ENCODE measurements at places on chromosomes 4 and X. TPM values are rescaled to one million over a fixed set of nuclear protein-coding genes. Genes with fewer than 3 reads are reported as not detected.

DNA sequence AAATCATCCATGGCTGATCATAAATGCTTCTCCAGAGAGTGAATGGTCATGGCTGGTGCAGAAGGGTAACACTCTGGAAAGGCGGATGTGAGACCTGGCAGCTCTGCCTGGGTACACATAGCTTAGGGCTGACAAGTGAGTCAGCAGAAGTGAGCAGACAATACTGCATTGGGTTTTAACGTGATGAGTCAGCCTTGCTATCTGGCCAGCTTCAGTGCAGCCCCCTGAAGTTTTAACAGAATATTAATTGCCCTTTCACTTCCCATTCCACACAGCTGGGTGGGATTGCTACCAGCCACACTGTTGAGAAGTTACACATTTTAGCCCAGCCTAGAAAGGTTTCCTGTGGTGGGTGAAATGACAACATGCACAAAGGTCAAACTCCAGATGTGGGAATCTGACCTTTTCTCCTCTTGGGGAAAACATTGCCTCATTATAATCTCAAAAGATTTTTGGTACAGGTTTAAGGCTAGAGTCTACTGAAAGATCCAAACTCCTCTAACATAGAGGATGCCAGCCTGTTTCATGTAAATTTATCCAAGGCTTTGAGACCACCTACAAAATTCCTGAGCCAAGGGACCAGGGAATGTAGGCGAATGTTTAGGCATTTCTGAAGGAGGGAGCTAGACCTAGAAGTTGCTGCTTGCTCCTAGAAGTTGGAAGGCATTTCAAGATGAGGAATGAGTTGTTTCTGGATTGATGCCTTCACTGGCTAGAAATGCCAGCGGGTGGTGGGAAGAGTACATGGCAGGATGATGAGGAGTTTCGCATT lies 230.3 kb upstream of the PGRMC2 start:
- DNase-seq, result peak; percentile 24

DNA sequence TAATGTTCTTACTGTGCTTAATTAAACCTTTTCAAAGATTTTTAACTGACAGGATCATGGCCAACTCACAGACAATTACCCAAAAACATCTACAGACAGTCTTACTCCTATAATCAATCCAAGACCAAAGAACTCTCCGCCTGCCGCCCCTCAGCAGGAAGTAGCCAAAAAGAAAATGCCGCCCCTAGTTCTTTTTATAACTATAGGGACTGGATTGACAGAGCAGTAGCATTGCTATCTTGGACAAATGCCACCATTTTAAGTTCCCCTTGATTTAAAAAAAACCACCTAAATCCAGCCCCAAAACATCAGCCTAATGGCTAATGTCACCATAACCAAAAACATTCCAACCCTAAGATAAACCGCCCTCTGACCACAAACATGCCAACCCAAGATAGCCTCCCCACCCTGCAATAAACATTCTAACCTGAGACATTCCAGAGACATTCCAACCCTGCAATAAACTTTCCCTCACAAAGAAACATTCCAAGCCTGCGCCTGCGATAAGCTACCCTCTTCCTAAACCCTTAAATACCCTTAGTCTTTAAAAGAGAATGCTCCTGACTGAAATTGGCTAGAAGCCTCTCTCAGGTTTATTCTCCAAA lies 77.0 kb downstream of the COQ2 start:
- peak; percentile 81 for DNase-seq

DNA sequence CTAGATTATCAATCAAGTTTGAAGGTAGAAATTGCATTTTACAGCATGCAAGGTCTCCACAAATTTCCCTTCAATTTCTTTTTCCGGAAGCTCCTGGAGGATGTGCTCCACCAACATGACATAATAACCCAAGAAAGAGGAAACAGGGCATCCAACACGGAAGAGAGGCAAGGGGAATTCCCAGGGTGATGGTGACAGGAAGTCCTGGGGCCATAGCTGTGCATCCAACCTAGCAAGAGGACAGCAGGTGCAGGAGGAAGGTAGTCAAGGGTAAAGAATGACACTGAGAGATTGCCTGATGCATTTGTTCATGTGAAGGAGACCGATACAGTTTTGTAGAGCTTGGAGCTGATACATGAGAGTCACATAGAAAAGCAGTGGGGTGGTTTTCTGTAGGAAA lies 115.7 kb upstream of the LSM6 start:
- no peak for DNase-seq

GRCh38 chr4:76714226-76714625 lies 183.7 kb downstream of the SOWAHB start:
- no peak for DNase-seq

DNA sequence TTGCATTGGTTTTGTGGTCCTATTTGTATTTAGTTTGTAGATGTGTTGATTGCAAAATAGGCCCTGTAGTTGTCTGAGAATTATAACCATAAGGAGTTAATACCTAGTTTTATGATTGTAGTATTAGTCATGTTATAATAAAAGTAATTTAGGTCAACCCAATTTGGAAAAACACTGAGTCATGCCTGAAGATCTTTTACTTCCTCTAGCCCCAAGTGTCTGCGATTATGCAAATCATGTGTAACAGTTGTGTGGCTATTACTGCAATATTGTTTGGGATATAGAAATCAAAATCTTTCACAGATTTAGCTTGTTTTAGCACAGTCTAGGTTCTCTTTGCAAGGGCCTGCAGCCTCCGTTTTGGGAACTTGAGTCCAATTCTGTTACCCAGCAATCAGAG lies 12.6 kb downstream of the SRD5A3 start:
- no peak for DNase-seq

- DNase-seq, result no peak
Observed at GRCh38 chr4:3786196-3786869, 20.1 kb downstream of the ADRA2C start.

GRCh38 chrX:135480076-135480475 lies 40.4 kb upstream of the INTS6L start:
- no peak for DNase-seq

DNA sequence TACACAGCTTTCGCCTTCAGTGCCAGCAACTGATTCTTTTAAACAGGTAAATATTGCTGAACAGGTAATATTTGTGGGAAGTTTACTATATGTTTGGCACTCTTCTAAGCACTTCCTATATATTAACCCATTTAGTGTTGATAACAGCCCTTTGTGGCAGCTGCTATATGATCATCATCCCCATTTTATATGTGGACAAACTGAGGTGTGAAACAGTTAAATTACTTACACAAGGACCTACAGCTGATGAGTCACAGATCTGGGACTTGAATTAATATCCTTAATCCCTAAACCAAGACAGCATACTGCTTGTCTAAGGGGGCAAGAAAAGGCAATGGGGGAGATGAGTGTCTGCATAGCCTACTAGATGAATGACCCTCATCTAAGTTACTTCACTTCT lies 2.9 kb downstream of the SMIM20 start:
- DNase-seq, result no peak

DNA sequence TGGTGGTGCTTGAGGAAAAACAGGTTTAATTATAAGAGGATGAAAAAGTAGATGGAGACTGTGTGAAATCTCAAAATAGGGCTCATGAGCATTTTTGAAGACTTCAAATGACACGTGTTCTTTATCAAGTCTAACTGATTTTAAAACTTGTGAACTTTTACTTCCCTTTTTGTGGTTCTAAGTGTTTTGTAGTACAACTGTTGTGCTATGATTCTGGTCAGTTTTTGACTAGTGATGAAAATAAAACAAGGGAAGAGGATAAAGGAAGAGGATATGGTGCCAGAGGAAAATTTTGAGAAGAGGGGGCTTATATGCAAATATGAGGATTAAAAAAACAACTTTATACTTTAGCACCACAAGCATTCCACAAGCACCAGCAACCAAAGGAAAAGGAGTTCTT lies 644.0 kb downstream of the RPA4 start:
- no peak for DNase-seq

DNA sequence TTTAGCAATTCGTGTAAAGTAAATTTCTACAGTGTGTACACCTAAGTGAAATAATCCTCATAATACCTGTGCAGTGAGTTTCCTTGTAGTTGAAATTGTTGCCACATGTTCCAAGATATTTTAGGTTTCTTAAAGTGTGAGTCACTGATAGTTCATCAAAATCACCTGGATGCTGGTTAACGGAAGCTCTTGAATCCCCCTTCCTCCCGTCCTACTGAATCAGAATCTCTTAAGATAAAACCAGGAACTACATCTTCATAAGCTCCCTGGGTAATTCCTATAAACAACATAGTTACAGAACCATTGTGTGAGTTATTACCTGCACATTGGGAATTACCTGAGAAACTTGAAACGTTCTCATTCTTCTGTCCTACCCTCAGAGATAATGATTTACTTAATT lies 197.4 kb upstream of the HS3ST1 start:
- DNase-seq, result no peak

GRCh38 chr4:112923516-112923915 lies 125.9 kb upstream of the ANK2 start:
- DNase-seq, result no peak

- DNase-seq, result no peak
Observed at GRCh38 chrX:19593690-19594089, 78.4 kb upstream of the MAP3K15 start.

- DNase-seq, result no peak
Observed at GRCh38 chrX:7205037-7205577, 57.2 kb upstream of the PUDP start.

Gene SCML2
- total RNA-seq, result 13.8 TPM

Gene CENPE
- 36.9 TPM for total RNA-seq

Gene MAGEC1
- total RNA-seq, result not detected

Gene EREG
- 35.5 TPM for total RNA-seq

Gene SMARCA1
- 36.0 TPM for total RNA-seq

Gene UGT2B17
- total RNA-seq, result 0.19 TPM

Gene AFM
- total RNA-seq, result 4.1 TPM

Gene CDKL2
- total RNA-seq, result 1.9 TPM

Gene FGF5
- not detected for total RNA-seq

All from Caco-2 (cell line).